ENCODE measurements at places on chromosomes 13 and 19.

DNA sequence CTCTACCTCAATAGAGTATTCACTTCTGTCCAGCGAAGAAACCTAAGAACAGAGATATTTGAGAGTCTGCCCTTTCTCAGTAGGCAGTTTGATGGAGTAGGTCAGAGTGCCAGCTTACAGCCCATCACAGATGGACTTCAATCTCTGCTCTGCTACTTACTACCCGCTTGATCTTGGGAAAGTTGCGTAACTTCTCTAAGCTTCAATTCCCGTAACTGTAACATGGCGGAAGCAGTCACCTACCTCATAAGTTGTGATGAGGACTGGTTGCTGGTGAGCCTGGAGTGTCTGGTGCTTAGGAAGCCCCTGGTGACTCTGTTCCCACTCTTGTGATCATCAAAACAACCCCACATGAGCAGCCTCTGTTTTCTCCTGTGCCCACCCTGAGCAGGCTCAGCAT, 31.0 kb downstream of the AMER2 start:
- no peak for DNase-seq

GRCh38 chr13:99307648-99308339, 595 bp upstream of the GPR183 start:
- peak; percentile 56 for DNase-seq

GRCh38 chr19:15304140-15304705, 28.1 kb downstream of the BRD4 start:
- DNase-seq: no peak

- no peak for DNase-seq
Observed at GRCh38 chr13:98174307-98174706, 2.8 kb downstream of the RNF113B start.

DNA sequence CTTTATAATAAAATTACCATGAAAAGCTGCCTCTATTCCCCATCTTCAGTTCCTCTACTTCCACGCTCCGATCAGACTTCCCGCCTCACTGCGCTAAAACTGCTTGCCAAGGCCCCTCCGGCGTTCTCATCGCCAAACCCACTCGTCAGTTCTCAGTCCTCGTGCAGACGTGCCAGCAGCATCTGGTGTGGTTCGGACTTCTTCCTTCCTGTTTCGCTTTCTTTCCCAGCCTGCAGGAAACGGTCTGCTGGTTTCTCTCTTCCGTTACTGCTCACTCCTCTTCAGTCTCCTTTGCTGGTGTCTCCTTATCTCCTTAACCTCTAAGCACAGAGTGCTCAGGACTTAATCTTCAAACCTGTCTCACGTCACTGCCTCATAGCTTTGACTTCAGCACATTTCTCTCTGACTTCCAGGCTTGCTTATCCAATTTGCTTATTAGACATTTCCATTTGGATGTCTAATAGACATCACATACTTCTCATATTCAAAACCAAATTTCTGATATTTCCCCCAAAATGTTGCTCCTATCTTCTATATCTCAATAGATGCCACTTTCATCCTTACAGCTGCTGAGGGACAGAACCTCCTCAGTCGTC, 40.3 kb downstream of the RCBTB2 start:
- peak; percentile 41 for DNase-seq

GRCh38 chr13:34307607-34308006, 489.7 kb downstream of the RFC3 start:
- DNase-seq: no peak

DNA sequence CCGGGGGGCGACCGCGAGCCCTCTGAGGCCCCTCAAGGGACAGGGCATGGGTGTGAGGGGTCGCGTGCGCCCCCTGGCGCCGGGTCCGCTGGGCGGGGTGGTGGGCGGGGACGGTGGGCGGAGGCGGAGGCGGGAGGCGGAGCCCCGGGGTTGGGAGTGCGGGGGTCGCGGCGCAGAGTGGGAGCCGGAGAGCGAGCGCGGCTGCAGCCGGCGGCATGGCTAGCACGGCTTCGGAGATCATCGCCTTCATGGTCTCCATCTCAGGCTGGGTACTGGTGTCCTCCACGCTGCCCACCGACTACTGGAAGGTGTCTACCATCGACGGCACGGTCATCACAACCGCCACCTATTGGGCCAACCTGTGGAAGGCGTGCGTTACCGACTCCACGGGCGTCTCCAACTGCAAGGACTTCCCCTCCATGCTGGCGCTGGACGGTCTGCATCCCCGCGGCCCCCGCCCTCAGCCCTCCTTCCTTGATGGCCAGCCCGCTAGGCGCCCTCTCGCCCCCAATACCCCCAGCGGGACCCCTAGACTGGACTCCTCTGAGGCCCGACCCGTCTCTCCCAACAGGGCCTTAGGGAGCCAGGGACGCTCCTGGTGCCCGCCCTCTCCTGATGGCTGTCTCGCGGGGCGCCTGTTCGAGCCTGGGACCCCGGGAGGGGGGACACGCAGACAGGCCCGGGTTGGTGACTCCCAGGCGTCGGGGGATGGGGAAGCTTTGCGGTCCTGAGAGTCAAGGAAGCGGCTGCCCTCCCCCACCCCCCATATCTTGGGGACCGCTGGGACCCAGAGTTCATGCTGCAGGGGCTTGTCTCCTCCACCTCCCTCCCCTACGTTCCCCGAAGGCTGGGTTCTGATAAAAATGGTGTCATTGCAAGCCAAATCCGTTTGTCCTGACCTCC, at the start of gene CLDN10:
TSS of gene CLDN10 (plus strand) at position 182 of the 903 bp plus-strand sequence. CDS start at position 216, 34 bp downstream.
- no peak for DNase-seq

GRCh38 chr19:4234862-4235201, 5.5 kb downstream of the EBI3 start:
- no peak for DNase-seq

DNA sequence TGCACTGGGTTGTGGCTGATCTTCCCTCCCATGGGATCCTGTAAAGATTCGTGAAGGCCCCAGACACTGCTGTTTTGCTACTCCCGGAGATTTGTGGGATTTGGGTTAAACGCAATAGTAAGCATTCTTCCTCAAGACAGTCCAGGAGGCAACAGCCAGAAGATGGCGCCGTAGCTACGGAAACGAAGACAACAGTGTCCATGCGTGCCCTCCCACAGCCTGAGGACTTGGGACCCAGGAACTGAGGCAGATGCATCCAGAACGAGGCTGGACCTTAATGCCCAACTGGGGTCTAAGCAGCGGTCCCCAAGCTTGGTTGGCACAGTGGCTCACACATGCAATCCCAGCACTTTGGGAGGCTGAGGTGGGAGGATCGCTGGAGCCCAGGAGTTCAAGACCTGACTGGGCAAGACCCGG, 57.6 kb upstream of the ZNF507 start:
- no peak for DNase-seq

DNA sequence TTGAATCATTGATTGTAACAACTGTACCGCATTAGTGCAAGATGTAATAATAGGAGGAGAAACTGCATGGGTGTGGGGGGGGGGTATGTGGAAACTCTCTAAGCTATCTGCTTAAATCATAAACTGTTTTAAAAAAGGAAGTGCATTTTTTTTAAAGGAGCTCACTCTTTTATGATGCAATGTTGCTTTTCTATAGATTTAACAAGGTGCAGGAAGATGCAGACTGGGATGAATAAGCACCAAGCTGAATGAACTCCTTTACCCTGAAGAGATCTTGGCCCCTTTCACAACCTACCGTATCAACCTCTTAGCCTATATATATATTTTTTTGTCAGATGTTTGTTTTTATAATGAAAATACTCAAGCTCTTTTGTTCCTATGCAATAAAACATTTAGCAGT, 95.9 kb downstream of the AKAP11 start:
- DNase-seq: no peak

- DNase-seq: no peak
Observed at GRCh38 chr19:19342086-19343015, 21.7 kb downstream of the MAU2 start.

DNA sequence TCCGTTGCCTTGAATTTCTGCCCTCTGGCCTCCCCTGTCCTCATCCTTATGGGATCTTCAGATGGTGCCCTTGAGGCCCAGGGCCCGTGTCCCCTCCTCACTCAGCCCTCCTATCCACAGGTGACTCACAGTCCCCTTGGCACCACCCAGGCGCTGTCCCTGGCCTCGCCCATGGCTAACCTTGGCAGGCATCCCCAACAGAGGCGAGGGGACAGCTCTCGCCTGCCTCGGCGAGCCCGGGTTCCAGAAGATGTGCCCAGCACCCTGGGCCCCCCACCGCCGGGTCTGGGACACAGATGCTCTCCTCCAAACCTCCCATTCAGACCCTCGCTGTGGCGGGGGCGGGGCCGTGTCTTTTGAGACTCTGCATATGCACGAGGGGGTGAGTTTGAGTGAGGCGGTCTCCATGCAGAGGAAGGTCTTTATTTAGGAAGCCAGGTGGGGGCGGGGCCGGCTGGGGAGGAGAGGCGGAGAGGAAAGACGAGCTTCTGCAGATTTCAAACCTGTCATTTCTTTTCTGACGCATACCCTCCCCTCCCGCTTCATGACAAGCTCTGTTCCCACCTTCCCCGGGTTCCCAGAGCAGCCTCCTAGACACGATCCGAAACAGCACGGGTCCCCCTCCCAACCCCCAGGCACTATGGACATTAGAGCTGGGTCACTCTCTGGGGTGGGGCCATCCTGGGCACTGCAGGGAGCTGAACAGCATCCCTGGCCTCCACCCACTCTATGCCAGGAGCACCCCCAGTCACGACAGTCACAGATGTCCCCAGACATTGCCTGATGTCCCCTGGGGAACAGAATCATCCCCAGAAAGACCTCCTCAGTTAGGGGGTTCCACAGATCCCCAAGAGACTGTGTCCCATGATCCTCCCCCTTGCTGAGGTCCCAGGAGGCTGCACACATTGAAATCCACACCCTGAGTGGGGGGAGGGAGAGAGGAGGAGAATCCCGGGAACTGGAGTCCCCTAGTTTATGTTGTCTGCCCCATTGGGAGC, 48.5 kb downstream of the GNG7 start:
- DNase-seq: no peak

- DNase-seq: no peak
Observed at GRCh38 chr19:52785506-52785905, 1.1 kb downstream of the ZNF600 start.

DNA sequence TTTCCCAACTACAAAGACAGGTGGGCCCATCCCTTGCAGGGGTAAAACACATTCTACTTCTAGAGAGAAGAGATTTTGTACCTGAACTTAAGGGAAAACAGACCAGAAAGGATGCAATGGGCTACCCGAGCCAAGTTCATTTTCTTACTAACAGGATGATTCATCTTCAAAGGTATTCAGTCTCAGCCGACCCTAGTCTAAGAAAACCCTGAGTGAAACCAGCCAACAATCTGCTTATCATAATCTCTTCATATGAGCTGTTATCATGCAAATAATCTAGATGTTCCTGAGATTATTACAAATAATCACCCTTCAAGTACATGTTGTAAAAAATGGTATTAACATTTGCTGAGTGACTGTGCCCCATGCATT, 15.6 kb downstream of the PABPC3 start:
- DNase-seq: no peak

DNA sequence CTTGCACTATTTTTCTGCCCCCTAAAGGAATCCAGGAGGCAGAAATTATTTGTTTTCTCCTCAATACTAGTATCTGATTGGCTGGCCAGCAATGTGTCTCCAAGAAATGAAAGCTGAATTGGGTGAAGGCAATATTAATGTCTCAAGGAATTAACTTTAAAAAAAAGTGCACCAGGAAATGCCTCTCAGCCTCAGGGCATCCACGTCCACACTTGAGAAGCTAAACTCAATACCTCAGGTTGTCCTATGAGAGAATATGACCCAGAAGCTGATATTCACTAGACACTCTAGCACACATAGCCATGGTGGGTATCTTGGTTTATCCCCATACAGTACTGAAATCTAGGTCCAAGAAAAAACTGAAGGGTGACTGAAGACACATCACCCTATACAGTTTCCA, 2.1 kb downstream of the ZNF91 start:
- no peak for DNase-seq

- no peak for DNase-seq
Observed at GRCh38 chr13:30019648-30020626, 169.5 kb upstream of the UBL3 start.

DNA sequence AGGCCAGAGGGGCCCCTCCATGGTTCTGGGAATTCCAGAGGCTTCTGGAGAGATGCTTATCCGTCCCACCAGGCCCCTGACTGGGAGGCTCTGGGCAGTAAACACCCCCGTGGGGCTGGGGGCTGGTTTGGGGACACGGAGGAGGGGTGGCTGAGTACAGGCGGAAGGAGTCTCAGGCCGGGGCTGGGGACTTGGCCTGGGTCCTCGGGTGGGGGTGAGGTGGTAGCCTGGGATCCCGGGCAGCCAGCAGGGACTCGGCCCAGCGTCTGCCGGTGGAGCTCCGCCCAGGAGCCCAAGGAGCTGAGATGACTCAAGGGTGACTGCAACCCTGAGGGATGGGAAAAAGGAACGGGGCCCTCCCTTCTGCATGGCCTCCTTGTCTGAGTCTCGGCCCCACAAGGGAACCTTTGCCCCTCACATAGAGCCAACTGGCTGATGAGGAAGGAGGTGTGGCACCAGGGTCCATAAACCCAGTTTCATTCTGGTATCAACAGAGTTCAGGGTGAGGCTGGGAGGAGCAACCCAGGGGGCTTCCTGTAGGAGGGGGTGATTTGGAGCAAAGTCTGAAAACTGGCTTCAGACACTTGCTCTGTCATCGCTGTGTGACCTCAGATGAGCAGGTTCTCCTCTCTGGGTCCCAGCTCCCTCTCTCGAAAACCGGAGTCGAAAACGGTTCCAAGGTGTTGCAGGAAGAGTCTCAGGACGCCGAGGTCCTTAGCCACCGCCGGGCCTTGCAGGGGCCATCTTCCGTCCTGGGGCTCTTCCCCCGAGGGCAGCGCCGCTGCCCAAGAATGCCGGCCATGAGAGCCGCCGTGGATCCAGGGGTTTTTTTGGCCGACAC, 809 bp downstream of the MISP start:
- DNase-seq: no peak

GRCh38 chr13:72246396-72246795, 379.4 kb upstream of the DACH1 start:
- no peak for DNase-seq

DNA sequence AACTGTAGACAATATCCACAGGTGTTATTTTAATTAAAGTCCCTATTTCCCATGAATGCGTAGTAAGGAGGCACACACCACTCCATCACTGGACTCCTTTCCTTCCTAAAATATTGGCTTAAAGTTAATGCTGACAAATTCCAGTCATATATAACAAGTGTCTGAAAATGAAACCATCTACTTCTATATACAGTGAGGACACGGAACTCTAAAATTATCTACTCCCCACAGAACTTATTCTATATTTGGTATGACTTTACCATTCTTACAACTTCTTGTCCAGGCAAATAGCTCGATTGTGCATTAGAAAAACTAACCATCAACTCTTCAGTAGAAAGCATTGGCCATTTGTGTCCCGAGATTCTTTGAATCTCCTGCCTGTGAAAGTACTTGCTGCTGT, 1560.2 kb downstream of the EFNB2 start:
- DNase-seq: no peak

- no peak for DNase-seq
Observed at GRCh38 chr13:72186730-72187422, 319.9 kb upstream of the DACH1 start.

- DNase-seq: no peak
Observed at GRCh38 chr13:100394005-100394695, 194.4 kb downstream of the GGACT start.

DNA sequence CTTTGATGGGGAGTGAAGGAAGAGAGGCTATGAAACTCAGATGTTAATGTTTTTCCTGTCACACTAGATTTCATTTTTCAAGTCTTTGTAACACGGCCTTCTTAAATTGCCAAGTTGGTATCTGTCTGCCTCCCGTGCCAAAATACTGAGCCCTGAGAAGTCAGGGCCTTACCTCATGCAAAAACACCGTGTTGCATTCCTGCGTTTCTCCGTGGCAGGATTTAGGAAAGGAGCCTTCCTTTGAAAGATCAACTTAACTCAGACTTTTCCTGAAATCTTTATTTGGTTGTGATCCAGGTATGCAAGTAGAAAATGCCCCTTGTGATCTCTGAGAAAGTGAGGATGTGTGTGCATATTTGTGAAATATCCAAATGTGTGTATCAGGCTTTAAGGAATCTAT, 1291.0 kb upstream of the SLC10A2 start:
- DNase-seq: no peak

All from stimulated activated CD4-positive, alpha-beta T cell treated with anti-CD3 and anti-CD28 coated beads, Interleukin-4, amount 100 ng/mL, for 4 hours (primary cell).